ENCODE measurements at places on chromosomes 5 and 9. TPM values are rescaled to one million over a fixed set of nuclear protein-coding genes. Genes with fewer than 3 reads are reported as not detected.

DNA sequence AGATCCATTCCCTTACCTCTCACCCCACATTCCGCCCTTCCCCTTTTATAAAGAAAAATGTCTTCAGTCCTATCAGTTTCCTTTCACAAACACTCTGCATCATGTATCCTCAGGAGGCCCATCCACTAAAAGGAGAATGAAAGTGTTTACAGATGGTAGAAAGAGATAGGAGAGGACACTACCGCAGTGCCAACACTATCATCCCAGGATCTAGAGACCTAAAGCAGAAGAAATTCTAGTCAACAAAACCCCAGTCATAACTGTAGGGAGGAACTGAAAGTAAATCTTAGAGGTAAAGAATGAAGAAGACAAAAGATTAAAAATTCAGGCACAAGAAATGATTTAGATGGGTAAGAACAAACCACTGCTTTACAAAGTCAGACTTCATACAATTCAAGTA, 114.1 kb downstream of the MLLT3 start:
- peaks cover 7% of the 10 kb centered on the region for H3K36me3 ChIP-seq
- peak overlapping the region; percentile 11 for H3K27ac ChIP-seq
- H3K4me3 ChIP-seq = no peak overlapping the region
- peaks cover 79% of the 10 kb centered on the region for H3K4me1 ChIP-seq
- no peaks in the 10 kb centered on the region for H3K27me3 ChIP-seq

The C6 gene
- not detected for total RNA-seq

DNA sequence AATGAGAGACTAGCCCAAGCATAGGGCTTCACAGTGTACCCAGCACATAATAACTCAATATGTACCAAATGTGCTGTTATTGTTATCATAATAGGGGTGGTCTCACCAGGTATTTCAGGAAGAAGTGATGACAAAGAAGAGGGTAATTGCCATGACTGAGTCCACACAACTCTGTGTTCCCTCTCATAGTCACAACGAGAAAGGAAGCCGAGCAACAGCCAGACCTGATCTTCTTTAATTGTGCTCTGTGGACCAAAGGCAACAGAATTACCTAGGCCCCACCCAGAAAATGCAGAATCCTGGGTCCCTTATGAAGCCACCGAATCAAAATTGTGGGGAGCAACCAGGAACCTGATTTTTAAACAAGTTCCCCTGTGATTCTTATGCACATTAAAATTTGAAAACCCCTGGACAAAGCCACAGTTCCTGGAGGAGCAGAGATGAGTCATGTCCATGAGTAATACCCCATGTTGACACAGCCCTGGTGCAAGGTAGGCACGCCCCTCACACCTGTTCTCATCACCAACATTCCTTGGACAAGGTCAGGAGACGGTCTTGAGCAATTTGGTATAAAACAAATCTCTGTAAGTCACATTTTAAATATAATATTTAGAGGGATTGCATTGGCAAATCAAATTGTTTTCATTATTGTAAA, 5.2 kb downstream of the FGF1 start:
- no peak for DNase-seq
- H3K27ac ChIP-seq = no peak overlapping the region
- no peaks in the 10 kb centered on the region for H3K27me3 ChIP-seq

- H3K4me1 ChIP-seq = peaks cover 66% of the 10 kb centered on the region
- H3K27me3 ChIP-seq = no peaks in the 10 kb centered on the region
Measured at GRCh38 chr9:93129286-93129685, 4.8 kb downstream of the NINJ1 start.

DNA sequence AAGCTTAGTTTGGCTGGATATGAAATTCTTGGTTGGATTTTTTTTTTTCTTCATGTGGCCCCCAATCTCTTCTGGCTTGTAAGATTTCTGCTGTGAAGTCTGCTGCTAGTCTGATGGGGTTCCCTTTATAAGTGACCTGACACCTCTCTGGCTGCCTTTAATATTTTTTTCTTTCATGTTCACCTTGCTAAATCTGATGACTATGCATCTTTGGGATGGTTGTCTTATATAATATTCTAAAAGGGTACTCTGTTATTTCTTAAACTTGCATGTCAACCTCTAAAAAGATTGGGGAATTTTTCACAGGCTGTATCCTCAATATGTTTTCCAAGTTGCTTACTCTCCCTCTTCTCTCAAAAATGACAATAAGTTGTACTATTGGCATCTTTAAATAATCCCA, 500.0 kb downstream of the CAAP1 start:
- no peak overlapping the region for H3K4me3 ChIP-seq
- no peaks in the 10 kb centered on the region for H3K36me3 ChIP-seq
- no peak for DNase-seq
- H3K27ac ChIP-seq = no peak overlapping the region

- H3K27me3 ChIP-seq = peaks cover 3% of the 10 kb centered on the region
- no peak overlapping the region for H3K4me3 ChIP-seq
- no peak overlapping the region for H3K27ac ChIP-seq
- no peaks in the 10 kb centered on the region for H3K36me3 ChIP-seq
- no peaks in the 10 kb centered on the region for H3K4me1 ChIP-seq
- peak; percentile 71 for DNase-seq
Measured at GRCh38 chr5:159316519-159317383, 13.5 kb downstream of the IL12B start.

The DYNC2I2 gene
- 25.6 TPM for total RNA-seq

- no peak for DNase-seq
- no peak overlapping the region for H3K4me3 ChIP-seq
- H3K27ac ChIP-seq = no peak overlapping the region
- H3K27me3 ChIP-seq = no peaks in the 10 kb centered on the region
- H3K4me1 ChIP-seq = peaks cover 51% of the 10 kb centered on the region
- H3K36me3 ChIP-seq = peaks cover 43% of the 10 kb centered on the region
Measured at GRCh38 chr9:111917201-111917600, 20.6 kb downstream of the UGCG start.

- no peak overlapping the region for H3K4me3 ChIP-seq
- no peak for DNase-seq
- H3K27me3 ChIP-seq = no peaks in the 10 kb centered on the region
- no peaks in the 10 kb centered on the region for H3K36me3 ChIP-seq
Measured at GRCh38 chr9:33435821-33436277, 11.5 kb downstream of the AQP3 start.

The SVEP1 gene
- not detected for total RNA-seq

DNA sequence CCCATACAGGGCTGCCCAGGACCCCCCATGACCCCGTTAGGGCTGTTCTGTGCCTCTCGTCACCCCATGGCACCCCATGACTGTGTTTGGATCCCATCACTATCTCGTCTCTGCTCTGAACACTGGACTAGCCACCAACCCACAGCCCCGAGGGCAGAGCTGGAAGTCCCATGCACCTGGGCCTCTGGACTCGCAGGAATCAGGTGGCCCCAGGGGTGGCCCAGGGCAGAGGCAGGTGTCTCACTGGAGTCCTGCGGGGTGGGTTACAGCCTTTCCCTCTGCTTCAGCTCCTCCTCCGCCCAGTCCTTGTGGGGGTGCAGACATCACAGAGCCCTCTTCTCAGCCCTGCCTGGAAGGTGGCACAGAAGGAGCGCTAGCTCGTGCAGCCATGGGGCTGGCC, 79.7 kb downstream of the COL5A1 start:
- no peak overlapping the region for H3K4me3 ChIP-seq
- DNase-seq = no peak
- peaks cover 6% of the 10 kb centered on the region for H3K27me3 ChIP-seq
- H3K4me1 ChIP-seq = peaks cover 6% of the 10 kb centered on the region
- no peaks in the 10 kb centered on the region for H3K36me3 ChIP-seq

The SPATA31C1 gene
- total RNA-seq = not detected

- no peak for DNase-seq
- peaks cover 22% of the 10 kb centered on the region for H3K27me3 ChIP-seq
- peaks cover 17% of the 10 kb centered on the region for H3K4me1 ChIP-seq
- H3K27ac ChIP-seq = no peak overlapping the region
- no peak overlapping the region for H3K4me3 ChIP-seq
Measured at GRCh38 chr5:10536511-10536910, 27.4 kb upstream of the ANKRD33B start.

The TAL2 gene
- not detected for total RNA-seq

DNA sequence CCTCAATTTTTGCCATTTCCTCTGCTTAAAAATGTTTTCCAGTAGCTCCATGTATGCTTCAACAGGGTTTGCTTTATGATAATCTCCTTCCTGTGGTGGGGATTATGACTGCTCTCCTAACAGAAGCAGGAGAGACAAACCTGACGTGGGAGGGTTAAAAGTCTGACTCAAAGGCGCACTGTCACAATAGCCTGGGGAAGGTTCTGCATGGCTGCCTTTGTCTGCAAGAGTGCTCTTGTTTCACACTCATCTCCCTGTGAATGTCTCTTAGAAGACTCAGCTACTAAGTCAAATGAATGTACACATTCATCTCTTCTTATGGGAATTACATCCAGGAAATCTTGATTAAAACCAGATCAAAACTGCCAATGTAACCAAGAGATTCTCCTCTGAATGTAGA, 90.9 kb upstream of the MTAP start:
- peaks cover 16% of the 10 kb centered on the region for H3K4me1 ChIP-seq
- DNase-seq = no peak
- no peak overlapping the region for H3K27ac ChIP-seq

The ENC1 gene
- 0.60 TPM for total RNA-seq

- H3K27ac ChIP-seq = no peak overlapping the region
- no peak overlapping the region for H3K4me3 ChIP-seq
- DNase-seq = no peak
- H3K36me3 ChIP-seq = peaks cover 3% of the 10 kb centered on the region
- H3K27me3 ChIP-seq = peaks cover 51% of the 10 kb centered on the region
Measured at GRCh38 chr5:136191304-136192014, 1.5 kb downstream of the SMIM32 start.

- no peaks in the 10 kb centered on the region for H3K4me1 ChIP-seq
- H3K27me3 ChIP-seq = peaks cover 11% of the 10 kb centered on the region
- no peak for DNase-seq
- H3K36me3 ChIP-seq = no peaks in the 10 kb centered on the region
- no peak overlapping the region for H3K4me3 ChIP-seq
Measured at GRCh38 chr5:16417398-16418074, 48.1 kb downstream of the ZNF622 start.

- no peak overlapping the region for H3K27ac ChIP-seq
- no peak overlapping the region for H3K4me3 ChIP-seq
- H3K27me3 ChIP-seq = no peaks in the 10 kb centered on the region
- H3K4me1 ChIP-seq = peaks cover 21% of the 10 kb centered on the region
Measured at GRCh38 chr5:179839328-179840256, 18.9 kb downstream of the SQSTM1 start.

The KIF4B gene
- 0.11 TPM for total RNA-seq

DNA sequence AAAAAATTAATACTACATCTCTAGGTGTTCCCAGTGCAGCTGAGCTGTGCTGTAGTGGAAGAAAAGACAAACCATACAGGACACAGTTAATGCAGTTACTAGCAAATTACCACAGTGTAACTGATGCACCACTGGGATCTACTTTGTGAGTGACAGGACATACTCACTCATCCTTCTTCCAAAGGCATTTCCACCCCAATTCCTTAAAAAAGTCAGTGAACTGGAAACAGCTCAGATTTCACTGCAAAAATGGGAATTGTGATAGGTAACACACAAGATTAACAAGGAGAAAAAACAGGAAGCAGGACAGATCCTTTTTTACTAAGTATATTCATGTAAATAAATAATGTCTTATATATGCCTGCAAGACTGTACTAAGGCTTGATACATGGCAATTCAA, 109.6 kb downstream of the DMAC1 start:
- no peak for DNase-seq
- peaks cover 2% of the 10 kb centered on the region for H3K27me3 ChIP-seq
- H3K4me1 ChIP-seq = no peaks in the 10 kb centered on the region
- H3K27ac ChIP-seq = no peak overlapping the region
- H3K4me3 ChIP-seq = no peak overlapping the region

DNA sequence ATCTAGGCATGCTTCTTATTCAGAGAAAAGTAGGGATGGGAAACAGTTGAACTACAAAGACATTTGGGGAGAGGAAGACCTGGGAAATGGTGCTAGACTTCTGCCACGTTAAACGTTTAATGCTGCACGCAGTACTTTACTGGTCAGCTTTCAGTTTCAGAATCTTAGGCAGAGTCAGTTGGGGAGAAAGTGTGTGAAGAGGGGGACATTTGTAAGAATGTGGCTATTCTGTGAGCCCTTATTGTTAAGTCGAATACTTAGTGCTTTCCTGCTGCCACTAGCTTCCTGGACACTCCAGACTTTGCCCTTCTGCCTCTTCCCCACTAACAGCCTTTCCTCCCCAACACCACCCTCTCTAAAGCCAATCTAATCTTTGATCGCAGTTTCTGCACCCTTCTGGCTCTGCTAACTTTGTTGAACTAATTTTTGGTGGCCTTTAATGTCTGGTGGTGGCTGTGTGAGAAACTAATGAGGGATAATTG, 6.1 kb downstream of the CYSTM1 start:
- peaks cover 4% of the 10 kb centered on the region for H3K4me1 ChIP-seq
- no peak for DNase-seq
- no peak overlapping the region for H3K4me3 ChIP-seq
- no peak overlapping the region for H3K27ac ChIP-seq
- no peaks in the 10 kb centered on the region for H3K27me3 ChIP-seq

GRCh38 chr5:160349935-160350303, 20.5 kb downstream of the C1QTNF2 start:
- no peaks in the 10 kb centered on the region for H3K4me1 ChIP-seq
- H3K36me3 ChIP-seq = no peaks in the 10 kb centered on the region

DNA sequence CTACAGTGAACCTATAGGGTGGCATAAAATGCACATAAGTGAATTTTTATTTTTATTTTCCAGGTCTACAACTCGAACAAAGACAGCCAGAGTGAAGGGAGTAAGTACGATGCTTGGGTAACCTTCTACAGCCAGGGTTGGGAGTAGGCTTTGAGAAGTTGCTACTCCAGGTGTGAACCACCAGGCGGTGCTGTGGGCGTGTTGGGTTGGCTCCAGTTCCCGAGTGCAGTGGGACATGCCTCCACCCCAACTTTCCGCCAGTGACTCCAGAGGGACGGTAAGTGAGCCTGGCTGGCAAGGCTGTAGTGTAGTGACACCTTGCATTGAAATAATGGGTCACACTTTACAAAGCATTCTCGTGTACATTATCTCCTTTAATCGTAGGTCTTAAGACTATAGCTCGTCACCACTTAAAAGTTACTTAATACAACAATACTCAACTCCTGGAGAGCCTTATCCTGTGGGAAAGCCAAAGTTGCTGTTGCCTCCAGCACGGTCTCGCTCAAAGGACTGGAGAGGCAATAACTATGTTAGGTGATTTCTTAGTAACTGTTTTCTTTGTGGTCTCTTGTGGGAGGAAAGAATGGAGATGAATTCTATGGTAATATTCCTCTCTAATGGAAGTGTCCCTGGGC, 244.0 kb downstream of the ARHGAP26 start:
- H3K27me3 ChIP-seq = no peaks in the 10 kb centered on the region
- DNase-seq = peak; percentile 57
- H3K4me3 ChIP-seq = no peak overlapping the region
- peaks cover 38% of the 10 kb centered on the region for H3K36me3 ChIP-seq
